Activated T-cell treated with anti-CD3 and anti-CD28 coated beads, Interleukin-2, amount 50 U/mL, for 4 hours (primary cell): ENCODE measurements at places on chromosomes 3 and 15. TPM values are rescaled to one million over a fixed set of nuclear protein-coding genes. Genes with fewer than 3 reads are reported as not detected.

Gene C3orf80
- total RNA-seq, result 0.13 TPM

- no peak for DNase-seq
These were observed 383.0 kb downstream of the TBL1XR1 start for GRCh38 chr3:176814285-176814684.

Gene ADAMTS9
- 0.08 TPM for total RNA-seq

GRCh38 chr3:63654931-63655330, 2.5 kb downstream of the SNTN start:
- DNase-seq, result no peak

DNA sequence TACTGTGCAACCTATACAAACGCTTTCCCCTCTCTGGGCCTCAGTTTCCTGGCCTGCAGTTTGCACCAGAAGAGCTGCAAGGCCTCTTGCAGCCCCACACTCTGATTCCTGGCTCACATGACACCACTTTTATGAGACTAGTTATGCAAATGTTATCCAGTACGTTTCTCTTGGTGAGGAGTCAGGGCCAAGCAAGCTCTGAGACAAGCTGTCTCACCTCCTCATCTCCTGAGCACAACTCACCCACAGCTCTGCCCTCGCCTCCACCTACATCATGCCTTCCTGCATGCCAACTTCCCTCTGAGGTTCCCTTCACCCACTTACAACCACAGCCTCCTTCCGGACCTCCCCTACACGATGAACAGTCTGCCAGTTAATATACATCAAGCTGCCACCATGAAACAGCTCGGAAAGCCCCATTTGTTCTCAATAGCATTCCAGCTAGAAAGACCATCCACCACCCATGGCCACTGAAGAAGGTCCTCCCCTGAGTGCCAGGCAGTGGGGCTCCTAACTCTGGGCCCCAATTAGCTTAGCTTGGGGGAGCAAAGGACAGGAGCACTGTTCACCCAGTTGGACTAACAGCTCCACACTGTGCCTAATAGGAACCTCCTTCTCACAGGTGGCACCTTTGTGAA, 25.0 kb downstream of the CRYGS start:
- peak; percentile 62 for DNase-seq

- DNase-seq, result no peak
These were observed 67.3 kb upstream of the ONECUT1 start for GRCh38 chr15:52857471-52857870.

DNA sequence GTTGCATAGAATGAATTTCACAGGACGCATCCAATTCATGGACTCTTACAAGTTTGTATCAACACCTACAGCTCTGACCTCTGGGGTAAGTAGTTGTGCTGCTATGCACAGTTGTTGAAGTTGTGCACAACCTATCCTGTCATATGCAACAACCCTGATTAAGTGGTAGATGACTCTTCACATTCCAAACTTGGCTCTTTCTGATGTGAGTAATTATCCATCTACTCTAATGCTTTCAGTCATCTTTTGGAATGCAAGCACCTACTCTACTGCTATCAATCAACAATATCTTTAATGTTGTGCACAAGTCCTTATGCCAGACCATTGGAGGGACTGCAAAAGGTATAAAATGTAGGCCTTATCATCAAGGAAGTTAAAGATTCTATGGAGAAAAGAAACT, 921.4 kb downstream of the MCTP2 start:
- no peak for DNase-seq

DNA sequence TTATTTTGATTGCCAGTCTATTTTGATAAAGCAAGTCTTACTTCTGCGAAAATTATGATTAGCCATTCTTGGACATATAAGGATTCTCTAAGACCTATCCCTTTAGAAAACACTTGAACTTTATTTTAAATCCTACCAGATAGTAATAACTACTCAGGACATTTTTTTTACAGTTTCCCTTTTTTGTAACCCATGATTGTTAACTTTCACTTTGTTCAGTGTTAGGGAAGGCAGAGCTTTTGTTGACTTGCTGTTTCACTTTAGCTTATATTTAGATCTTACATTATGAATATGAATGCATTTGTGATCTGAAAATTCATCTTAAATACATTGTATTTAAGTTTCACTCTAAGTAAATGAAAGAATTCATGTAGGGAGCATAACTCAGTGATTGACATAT, 167.0 kb downstream of the AKAP13 start:
- DNase-seq, result no peak

- no peak for DNase-seq
These were observed 42.7 kb upstream of the MTMR10 start for GRCh38 chr15:31034152-31034551.
